CD4-positive, alpha-beta T cell (primary cell): ENCODE measurements at places on chromosomes 5 and 9. TPM values are rescaled to one million over a fixed set of nuclear protein-coding genes. Genes with fewer than 3 reads are reported as not detected.

DNA sequence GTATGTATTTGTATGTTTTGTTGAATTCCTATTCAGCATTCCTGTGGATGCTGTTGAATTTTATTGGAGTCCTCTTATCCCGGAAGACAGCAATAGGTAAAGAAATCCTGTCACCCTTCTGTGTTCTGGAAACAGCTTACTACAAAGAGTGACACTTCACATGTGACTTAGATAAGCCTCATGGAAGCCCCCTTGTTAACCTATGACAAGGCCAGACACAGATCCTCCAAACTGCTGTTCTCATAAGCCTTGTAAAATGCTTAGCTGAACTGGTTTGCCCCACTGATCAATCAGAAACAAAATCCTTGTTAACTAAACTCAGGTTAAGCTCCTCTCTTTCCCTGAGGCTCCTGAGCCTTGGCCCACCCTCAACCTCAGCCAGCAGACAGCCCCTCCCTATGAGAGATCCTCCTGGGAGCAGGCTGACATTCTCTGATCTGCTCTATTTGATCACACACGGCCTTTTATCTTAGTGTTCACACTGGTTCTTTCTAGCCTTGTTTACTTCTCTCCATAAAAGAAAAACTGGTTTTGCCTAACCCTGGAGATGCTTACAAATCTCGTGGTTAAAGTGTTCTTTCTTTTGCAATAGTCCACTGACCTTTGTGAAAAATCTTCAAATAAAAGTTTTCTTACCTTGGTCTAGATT is 29.4 kb upstream of the ATP6V1G1 start:
- H3K4me3 ChIP-seq, result no peak overlapping the region
- no peak overlapping the region for H3K27ac ChIP-seq
- H3K4me1 ChIP-seq, result no peaks in the 10 kb centered on the region
- H3K36me3 ChIP-seq, result no peaks in the 10 kb centered on the region

GRCh38 chr5:79111387-79111959 is at the start of gene BHMT:
Gene BHMT (plus strand): TSS chr5:79111809. CDS start chr5:79111886, 77 bp downstream.
- H3K27ac ChIP-seq, result no peak within 1 kb of the TSS
- no peak for DNase-seq
- H3K4me3 ChIP-seq, result no peak within 1 kb of the TSS
- peaks cover 26% of the 10 kb centered on the region for H3K27me3 ChIP-seq
- no peaks in the 10 kb centered on the region for H3K4me1 ChIP-seq

- no peaks in the 10 kb centered on the region for H3K27me3 ChIP-seq
- H3K4me1 ChIP-seq, result no peaks in the 10 kb centered on the region
- no peak overlapping the region for H3K27ac ChIP-seq
- H3K36me3 ChIP-seq, result no peaks in the 10 kb centered on the region
- H3K4me3 ChIP-seq, result no peak overlapping the region
These were observed 117.9 kb upstream of the PRDM9 start for GRCh38 chr5:23389291-23390101.

DNA sequence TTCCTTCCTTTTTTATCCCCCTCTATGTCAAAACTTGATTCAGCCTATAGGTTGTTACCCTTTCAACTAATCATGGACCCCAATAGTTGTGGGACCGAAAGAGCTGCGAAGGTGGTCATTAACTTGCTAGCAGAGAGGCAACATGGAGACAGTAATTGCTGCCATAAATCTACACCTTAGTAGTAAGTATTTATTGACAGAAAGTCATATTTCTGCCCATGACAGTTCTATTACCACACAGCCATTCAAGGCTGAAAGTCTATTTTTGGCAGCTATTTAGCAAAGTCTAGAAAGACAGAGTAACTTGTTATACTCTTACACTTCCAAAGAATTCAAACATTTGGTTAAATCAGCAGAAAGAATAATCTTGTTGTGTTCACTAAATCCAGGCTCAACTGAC is 236.2 kb downstream of the PRELID2 start:
- DNase-seq, result no peak
- no peak overlapping the region for H3K27ac ChIP-seq
- no peaks in the 10 kb centered on the region for H3K27me3 ChIP-seq
- H3K36me3 ChIP-seq, result no peaks in the 10 kb centered on the region
- no peak overlapping the region for H3K4me3 ChIP-seq

GRCh38 chr5:64505769-64506566 is at the start of gene RGS7BP:
Gene RGS7BP (plus strand): TSS chr5:64506015. CDS start chr5:64506625, 610 bp downstream.
- no peaks in the 10 kb centered on the region for H3K36me3 ChIP-seq
- H3K27ac ChIP-seq, result no peak within 1 kb of the TSS
- no peak within 1 kb of the TSS for H3K4me3 ChIP-seq
- no peak for DNase-seq
- no peaks in the 10 kb centered on the region for H3K4me1 ChIP-seq

DNA sequence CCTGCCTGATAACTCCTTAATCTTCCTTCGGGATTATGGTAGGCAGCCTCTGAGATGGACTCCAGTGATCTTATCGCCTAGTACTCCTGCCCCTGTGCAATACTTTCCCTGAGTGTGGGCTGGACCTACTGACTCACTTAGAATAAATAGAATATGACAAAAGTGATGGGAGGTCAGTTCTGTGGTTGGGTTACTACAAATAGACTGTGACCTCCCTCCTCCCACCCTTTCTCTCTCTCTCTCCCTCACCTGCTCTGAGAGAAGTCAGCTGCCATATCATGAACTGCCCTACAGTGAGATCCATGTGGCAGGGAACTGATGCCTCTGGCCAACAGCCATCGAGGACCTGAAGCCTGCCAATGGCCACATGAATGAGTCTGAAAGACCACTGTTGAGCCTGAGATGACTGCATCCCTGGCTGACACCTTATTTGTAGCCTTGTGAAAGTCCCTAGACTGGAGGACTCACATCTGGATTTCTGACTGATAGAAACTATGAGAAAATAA is 31.7 kb downstream of the NRG2 start:
- no peak for DNase-seq
- peaks cover 10% of the 10 kb centered on the region for H3K27me3 ChIP-seq
- H3K4me3 ChIP-seq, result no peak overlapping the region
- no peak overlapping the region for H3K27ac ChIP-seq

DNA sequence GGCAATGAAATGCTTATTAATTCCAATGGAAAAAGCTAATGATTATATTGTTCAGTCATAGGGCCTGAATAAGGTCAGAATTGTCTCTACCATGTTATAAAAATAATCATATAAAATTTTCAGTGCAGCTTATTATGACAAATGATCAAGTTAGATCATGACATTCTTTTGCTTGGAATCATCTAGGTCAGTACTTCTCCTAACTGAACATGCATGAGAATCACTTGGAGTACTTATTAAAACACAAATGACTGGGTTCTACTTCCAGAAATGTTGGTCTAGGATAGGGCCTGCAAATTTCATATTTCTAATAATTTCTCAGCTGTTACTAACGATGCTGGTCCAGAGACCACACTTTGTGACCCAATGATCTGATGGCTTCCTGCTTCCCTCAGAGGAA is 806.0 kb upstream of the ZNF608 start:
- no peaks in the 10 kb centered on the region for H3K36me3 ChIP-seq
- no peak overlapping the region for H3K4me3 ChIP-seq
- H3K27me3 ChIP-seq, result no peaks in the 10 kb centered on the region
- H3K4me1 ChIP-seq, result no peaks in the 10 kb centered on the region
- no peak for DNase-seq

- H3K4me3 ChIP-seq, result no peak overlapping the region
- H3K27me3 ChIP-seq, result no peaks in the 10 kb centered on the region
- H3K36me3 ChIP-seq, result no peaks in the 10 kb centered on the region
- DNase-seq, result no peak
These were observed 46.8 kb upstream of the HAPLN1 start for GRCh38 chr5:83767409-83767992.

Gene SPINK6
- total RNA-seq, result not detected

Gene ARID3C
- 0.25 TPM for total RNA-seq
